Stromal cell of bone marrow (primary cell): ENCODE measurements at places on chromosomes 1 and 21.

DNA sequence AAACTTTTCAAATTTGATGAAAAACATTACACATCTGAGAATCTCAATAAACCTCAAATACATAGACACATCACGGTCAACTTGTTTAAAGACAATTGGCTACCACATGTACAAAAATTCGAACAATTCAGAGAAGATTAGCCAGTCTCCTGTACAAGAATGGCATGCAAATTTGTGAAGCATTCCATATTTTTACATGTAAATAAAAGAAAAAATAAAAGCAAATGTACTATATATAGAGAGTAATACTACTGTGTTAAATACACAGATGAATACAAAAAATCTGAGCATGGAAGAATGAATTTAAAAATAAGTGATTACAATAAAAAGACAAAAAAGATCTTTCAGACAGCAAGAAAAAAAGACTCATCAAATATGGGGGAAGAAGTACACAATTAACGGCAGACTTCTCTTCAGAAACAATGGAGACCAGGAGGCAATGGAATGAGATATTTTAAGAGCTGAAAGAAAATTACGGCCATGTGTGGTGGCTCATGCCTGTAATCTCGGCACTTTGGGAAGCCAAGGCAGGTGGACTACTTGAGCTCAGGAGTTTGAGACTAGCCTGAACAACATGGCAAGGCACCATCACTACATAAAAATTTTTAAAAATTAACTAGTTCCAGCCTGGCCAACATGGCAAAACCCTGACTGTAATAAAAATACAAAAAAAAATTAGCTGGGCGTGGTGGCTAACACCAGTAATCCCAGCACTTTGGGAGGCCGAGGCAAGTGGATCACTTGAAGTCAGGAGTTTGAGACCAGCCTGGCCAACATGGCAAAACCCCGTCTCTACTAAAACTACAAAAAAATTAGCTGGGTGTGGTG lies 23.2 kb downstream of the HAX1 start:
- no peak for DNase-seq

- no peak for DNase-seq
Observed at GRCh38 chr21:38853421-38853919, 47.7 kb downstream of the ETS2 start.

DNA sequence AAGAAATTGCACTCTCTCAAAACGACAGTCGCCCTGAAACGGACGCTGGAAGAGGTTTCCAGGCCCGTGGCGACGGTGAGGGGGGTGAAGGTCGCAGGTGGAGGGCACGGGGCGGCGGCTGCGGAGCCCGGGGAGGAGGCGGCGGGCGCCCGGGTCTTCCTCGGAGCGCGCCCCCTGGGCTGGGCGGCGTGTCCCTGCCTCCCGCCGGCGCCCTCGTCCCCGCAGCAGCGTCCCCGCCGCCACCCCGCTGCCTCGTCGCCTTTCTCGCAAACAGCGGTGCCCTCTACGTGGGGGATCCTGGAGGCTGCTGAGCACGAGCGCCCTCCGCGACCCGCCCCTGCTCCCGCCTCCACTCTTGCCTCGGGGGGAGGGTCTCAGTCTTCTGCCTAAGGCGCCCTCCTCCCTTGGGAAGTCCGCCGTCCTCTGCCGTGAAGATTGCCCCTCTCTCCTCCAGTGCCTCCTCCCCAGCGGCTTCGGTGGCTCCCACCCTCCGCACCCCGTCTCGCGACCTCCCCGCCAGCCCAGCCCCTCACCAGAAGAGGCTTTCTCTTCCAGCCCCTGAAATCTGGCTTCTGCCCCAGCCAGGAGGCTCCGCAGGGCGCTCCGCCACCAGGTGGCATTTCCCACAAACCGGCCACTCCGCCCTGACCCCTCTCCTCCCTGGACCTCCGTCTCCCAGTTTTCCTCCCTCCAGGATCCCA lies 227.4 kb downstream of the SDCCAG8 start:
- DNase-seq, result no peak

GRCh38 chr1:112718691-112719418 lies 3.7 kb upstream of the PPM1J start:
- DNase-seq, result peak; percentile 39

DNA sequence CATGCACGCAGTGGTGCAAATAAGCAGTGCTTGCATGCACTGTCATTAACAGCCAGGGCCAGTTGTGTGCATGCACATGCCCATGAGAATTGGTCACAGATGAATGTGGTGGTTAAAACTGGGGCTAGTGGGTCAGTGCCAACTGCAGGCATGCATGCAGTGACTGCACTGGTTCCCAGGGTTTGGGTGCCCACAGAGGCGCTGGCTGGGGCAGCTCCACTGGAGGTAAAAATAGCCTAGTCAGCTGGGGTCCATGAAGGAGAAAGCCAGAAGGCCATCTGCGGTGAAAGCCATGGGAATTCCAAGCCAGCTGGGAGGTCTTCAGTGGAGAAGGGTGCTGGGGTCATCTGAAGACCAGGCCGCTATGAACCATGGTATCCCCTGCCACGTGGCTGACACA lies 70.2 kb downstream of the SLC5A9 start:
- no peak for DNase-seq

DNA sequence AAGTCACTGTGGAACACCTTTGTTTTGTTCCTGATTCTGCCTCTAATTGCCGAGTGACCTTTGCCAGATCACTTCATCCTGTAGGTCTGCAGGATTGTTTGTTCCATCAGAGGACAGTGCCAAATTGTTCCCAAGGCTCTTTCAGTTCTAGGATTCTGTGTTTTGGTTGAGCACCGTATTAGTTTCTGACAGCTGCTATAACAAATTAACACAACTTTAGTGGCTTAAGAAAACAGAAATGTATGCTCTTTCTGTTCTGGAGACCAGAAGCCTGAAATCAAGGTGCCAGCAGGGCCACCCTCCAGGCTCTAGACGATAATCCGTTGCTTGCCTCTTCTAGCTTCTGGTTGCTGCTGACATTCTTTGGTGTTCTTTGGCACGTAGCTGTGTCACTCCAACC lies 3.4 kb upstream of the PIGR start:
- no peak for DNase-seq

- no peak for DNase-seq
Observed at GRCh38 chr1:151347523-151348246, 633 bp upstream of the RFX5 start.

DNA sequence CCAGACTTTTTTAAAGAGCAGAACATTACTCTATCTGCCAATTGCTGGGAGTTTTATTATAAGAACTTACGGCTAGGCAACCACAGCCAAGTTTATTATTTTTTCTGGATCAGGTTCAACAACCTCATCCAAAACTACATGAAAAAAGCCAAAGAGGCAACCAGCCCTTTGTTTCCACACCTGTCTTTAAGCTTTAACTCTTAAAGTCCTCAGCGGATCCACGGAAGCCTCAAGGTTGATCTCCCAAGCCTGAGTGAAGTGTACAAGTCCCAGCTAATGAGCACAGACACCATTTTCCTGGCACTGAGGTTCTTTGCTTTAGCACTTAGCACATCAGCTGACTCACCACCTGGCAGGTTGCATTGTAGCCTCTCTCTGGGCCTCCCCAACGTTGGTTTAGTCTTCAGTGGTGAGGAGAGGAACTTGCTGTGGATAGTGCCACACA lies 143.1 kb downstream of the TGFBR3 start:
- no peak for DNase-seq

- DNase-seq, result no peak
Observed at GRCh38 chr1:109188200-109188599, 25.5 kb upstream of the SARS1 start.

GRCh38 chr1:212037900-212038299 lies 2.4 kb downstream of the DTL start:
- no peak for DNase-seq

DNA sequence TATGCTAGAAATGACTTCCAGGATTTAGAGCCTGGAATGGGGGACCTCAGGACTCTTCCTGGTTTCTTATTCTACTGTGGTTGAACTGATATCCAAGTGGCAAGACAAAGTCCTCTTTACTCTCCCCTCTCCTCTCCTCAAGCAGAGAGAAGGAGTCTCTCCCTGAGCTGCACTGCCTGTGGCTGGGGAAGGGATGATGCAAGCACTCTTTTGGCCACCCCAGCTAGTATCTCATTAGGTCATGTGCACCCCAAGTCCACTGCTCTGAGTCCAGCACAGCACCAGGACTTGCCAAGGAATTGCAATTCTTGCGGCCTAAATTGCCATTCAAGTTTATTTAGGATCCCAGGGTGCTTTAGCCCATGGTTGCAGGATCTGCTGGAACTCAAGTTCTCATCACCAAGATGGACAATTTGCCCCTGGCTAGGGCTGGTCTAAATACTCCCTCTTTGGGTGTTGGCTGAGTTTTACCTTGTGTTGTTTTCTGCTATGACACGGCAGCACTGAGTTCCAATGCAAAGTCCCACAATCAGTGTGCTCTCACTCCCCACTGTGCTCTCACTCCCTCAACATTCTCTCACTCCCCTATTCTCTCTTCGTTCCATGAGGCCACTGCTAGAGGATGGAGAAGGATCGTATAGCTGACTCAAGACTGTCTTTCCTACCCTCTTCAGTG lies 172.2 kb downstream of the TM2D1 start:
- DNase-seq, result no peak

- DNase-seq, result no peak
Observed at GRCh38 chr1:201966171-201966570, 10.9 kb downstream of the TIMM17A start.

GRCh38 chr1:60891765-60892164 lies 190.6 kb upstream of the NFIA start:
- DNase-seq, result no peak

GRCh38 chr1:207644852-207645634 lies at the start of gene CR1L:
CR1L (plus strand) TSS chr1:207645133; CDS start chr1:207645234, 101 bp downstream.
- peak; percentile 33 for DNase-seq
